Camera-type eye (tissue), 1 donor: ENCODE measurements at places on chromosomes 12 and 14. TPM values are rescaled to one million over a fixed set of nuclear protein-coding genes. Genes with fewer than 3 reads are reported as not detected.

Gene OTUB2
- total RNA-seq, result 3.8 TPM

Gene MYH6
- total RNA-seq, result 0.49 TPM

Gene CMKLR1
- 4.0 TPM for total RNA-seq

Gene TMEM119
- 51.7 TPM for total RNA-seq

Gene KRT74
- total RNA-seq, result not detected

Gene SERPINA1
- total RNA-seq, result 6.8 TPM

Gene STAC3
- total RNA-seq, result 55.6 TPM
